ENCODE measurements at places on chromosomes 6 and 20.

GRCh38 chr6:170293341-170294231 is 2.7 kb upstream of the DLL1 start:
- DNase-seq: no peak

DNA sequence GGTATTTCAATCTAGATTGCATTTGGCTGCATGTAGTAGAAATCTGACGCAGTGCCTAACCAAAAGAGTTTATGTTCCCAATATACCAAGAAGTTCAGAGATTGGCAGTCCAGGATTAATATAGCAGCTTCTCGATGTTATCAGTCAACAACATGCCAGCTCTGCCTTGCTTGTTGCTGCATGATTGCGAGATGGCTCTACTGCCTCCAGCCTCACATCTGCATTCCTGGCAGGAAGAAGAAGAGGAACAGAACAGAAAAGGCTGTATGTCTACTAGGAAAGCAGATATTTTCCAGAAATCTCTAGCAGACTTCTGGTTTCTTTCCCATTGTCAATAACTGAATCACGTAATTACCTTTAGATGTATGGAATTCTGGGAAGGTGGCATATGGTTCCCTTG is 60.8 kb downstream of the SLC35D3 start:
- no peak for DNase-seq

DNA sequence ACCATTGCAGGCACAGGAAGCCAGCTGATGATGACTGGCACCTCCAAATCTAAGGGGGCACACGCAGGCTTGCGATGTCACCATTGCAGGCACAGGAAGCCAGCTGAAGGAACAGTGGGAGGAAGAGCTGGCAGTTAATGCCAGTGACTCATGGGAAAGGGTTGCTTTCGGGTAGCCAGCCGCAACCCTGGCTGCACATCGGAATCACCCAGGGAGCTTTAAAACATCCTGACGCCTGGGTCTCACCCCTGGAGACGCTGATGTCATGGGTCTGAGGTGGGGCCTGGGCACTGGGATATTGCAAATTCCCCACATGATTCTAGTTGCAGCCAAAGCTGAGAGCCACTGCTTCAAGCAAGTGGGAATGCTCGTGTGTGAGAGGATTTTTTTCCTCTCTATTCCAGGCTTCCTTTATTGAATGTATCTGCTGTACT is 16.1 kb upstream of the CCN6 start:
- DNase-seq: no peak

DNA sequence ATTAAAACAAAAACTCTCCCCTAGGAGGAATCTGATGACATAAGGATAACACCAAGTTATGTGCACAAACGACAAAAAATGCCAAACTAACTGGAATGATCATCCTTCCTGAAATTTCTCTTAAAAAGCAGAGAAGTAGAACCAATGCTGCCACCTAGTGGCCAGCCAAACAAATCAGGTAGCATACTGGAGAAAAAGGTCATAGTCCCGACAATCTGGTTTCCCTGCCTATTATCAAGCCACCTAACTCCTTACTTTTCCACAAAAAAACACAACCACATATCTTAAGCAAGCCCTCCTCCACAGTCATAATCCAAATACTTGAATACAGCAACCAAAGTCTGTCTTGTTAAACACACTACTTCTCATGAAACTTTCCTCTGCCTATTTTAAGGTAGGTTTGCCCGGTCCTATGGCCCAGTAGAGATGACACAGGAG is 5.3 kb downstream of the OARD1 start:
- DNase-seq: peak; percentile 58

DNA sequence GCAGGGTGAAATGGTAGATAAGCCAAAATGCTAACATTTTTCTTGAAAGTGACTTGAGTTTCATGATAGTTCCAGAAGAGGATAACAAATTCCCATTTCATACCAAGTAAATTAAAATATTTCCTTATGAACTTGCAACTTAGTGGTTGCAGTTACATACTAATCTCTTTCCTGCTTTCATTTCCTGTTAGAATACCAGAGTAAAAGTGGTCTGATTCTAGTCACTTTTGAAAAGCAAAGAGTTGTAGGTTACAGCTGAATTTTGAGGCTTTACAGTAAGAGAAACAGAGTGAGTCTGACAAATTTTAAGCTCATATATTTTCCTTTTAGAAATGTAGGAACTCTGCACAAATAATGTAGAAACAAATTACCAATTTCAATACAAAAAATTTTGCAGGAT is 117.4 kb downstream of the ZFAND3 start:
- no peak for DNase-seq

DNA sequence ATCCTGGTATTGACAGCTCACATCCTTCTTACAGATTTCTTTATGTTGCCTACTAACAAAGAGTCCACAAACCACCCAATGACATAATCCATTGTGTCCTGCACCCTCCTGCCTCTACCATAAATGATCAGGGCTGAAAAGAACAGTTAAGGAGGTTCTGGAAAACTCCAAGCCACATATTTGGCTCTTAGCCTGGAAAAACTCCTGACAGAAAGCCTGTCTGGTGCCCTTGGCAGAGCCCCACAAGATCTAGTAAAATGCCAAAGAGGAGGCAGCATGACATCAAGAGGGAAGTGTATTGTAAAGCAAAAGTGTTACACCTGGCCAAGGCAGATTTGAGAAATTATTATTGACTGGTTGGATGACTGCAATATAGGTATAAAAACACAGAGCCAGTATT is 126.4 kb upstream of the VGLL2 start:
- DNase-seq: no peak

DNA sequence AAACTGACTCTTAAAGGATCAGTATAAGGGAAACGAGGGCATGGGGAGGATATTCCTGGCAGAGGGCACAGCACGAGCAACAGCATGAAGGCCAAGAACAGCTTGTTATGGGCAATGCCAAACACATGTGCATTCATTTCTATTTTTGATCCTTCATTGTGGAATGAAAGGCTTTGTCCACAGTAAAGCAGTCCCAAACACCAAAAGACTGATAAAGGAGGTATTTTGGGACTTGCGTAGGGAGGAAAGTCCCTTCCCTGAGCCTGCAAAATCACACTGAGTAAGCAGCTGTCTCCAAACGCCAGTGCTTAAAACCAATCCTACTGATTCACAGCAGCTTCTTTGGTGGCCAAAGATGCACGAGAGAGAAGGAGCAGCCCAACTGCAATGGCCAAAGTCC is 138.2 kb downstream of the UNC5CL start:
- no peak for DNase-seq

DNA sequence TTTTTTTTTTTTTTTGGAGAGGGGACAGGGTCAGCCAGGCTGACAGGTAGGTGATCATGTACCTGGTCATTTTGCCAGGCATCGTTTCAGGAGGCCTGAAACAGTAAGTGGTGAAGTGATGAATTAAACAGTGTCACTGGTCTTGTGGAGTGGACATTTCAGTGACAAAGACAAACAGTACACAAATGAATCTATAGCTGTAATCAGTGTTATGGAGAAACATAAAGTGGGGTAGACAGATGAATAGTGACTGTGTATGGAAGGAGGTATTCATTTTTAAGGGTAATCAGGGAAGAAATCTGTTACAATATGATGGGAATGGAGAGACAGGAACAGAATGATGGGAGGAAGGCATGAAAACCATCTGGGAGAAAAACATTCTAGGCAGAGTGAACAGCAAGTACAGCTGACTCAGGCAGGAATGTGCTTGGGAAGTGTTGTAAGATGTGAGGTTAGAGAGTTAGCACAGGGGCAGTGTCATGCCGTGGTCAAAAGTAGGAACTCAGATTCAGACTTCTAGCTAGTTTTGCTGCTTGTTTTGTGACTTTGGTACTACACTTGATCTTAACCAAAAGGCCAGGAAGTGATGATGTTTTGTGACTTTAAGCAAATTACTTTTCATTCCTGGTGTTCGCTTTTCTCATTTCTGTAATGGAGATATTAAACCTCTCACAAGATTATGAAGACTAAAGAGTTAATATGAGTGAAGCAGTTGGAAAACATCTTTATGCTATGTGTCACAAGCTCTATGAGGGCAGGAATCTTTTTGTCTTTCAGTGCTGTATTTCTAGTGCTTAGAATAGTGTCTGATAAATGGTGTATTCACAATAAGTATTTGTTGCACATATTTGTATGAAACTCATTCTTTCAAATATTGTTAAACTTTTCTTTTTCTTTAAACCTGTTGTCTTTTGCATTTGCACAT is 43.4 kb downstream of the QKI start:
- no peak for DNase-seq

GRCh38 chr20:9689041-9689440 is 149.8 kb downstream of the PAK5 start:
- no peak for DNase-seq

DNA sequence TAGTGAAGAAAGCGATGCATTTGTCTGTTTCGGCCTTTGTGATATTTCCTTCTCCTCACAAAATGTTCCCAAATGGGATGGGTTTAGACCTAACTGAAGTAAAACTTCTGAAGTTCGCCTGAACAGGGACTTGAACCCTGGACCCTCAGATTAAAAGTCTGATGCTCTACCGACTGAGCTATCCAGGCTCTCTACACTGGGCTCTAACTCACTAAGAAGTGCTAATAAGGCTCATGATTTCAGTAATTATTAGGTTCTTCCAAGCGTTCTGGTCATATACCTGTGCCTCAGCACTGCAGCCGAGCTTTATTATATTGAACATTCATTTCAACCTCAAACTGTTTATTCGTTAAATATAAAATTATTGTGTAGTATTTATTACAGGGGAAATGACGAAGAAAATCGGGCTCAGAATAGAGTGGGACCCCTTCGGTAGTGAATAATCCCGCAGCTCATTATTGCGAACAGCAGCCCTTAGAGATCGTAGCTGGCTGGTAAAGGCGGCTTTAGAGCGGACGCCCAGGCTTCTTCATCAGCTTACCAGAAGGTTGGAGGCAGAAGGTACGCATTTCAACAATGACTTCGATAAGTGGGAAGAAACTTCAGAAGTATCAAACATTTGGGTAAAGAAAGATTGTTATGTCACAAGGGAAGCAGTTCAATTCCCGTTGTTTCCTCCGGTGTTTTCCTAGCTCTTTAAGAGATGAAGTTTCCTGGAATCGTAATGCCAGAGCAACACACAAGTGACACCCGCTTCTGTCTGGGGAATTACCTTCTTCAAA is 119.0 kb upstream of the ZNF184 start:
- peak; percentile 53 for DNase-seq

DNA sequence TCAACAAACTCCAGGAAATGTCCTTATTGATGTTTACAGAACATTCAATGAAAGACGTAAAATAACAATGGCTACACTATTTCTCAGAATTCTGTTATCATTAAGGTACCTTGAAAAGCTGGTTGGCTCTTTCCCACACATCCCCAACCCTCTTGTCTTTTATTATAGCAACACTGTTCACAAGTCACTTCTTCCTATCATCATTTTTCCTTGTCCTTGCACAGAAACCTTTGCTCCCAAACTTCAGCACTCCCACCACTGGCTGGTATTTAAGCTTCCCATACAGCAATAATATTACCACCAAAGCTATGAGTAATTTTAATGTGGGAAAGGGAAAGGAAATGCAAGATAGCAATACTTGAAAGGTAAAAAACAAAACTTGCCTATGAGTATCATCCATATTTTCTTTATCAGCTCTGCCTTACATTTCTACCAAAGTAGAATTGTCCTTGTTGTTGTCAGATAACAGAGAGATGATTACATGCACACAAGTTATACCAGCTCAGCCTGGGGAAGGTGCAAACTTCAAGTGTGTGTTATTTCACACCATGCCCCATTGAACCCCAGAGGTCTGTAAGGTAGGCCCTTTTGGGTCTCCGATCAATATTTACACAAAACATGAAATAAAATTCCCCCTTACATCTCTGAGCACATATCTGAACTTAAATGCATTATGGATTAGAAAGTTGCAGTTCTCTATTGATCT is 32.2 kb downstream of the ARHGAP18 start:
- DNase-seq: no peak

DNA sequence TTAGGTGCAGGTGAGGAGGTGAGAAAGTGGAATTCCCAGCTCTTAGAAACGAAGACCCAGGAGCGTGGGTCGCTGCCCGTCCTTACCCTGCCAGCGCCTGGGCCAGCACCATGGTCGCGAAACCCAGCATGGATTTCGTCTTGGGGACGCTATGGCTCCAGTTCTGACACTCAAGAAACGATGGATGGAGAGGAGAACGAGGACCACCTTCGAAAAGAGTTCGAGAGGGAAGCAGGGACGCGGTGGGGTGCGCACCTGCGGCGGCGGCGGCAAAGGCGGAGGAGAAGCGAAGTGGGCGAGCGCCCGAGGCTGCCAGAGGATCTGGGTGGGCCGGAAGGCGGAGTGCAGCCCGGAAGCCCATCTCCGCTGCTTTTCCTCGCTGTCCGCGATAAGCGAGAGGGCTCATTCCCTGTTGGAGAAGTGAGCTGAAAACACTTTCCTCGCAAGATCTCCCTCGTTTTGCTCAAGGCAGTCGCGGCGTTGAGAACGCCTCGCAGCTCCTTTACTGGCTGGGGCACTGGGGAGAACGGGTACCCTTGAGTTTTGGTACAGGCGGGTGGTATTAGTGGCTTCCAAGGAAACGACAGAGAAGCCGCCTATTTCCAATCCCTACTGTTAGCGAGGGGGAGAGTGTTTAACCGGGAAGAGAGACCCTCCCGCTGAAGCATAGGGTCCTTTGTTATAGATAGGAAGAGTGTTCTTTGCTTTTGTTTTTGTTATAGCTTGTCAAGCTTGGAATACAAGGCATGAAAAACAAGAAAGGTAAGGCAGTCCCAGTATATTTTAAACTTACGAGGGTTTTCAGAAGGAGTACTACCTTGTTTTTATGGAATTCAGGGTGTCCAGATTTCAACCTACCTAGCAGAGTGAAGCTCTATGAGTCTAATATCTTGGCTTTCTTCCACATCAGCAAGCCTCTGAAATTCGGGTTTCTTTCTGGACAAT is 109.5 kb downstream of the TRIM27 start:
- DNase-seq: no peak

- DNase-seq: no peak
Observed at GRCh38 chr6:140001821-140002341, 627.4 kb upstream of the CITED2 start.

- DNase-seq: no peak
Observed at GRCh38 chr6:43741829-43742228, 28.2 kb upstream of the VEGFA start.

- DNase-seq: no peak
Observed at GRCh38 chr6:88499436-88499835, 333.3 kb upstream of the CNR1 start.

DNA sequence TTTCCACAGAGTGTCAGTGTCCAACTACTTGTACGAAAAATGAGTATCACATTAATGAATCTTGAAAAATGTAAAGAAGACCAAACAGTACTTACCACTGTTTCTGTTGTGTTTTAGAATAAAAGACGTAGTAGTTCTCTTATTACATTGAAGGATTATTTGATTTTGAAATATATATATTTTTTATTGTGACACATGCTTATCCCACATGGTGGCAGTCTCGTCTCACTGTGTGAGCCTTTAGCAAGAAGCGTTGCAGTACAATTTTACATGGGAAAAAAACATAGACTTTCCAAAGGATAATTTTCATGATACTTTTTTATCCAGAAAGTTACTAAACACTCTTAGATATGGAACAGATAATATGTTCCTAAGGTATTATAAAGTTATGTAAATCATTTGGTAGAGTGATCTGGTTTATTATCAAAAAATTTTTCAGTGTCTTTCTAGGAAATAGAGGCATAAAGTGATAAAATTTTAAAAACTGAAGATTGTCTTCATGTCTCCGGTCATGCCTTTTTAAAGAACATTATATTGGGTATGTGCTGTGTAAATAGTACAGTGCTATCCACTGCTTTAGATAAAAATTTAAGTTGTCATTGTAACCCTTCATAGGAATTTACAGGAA is 117.5 kb upstream of the SAMD5 start:
- DNase-seq: peak; percentile 23

- no peak for DNase-seq
Observed at GRCh38 chr6:42525206-42525605, 38.6 kb upstream of the UBR2 start.

GRCh38 chr20:56504373-56505005 is 20.1 kb upstream of the FAM209A start:
- DNase-seq: no peak

Measured in NCI-H460 (cell line).